Stimulated activated CD4-positive, alpha-beta T cell treated with anti-CD3 and anti-CD28 coated beads, TNF-alpha, amount 100 ng/mL, for 1 hour (primary cell): ENCODE measurements at places on chromosomes 11 and 22.

DNA sequence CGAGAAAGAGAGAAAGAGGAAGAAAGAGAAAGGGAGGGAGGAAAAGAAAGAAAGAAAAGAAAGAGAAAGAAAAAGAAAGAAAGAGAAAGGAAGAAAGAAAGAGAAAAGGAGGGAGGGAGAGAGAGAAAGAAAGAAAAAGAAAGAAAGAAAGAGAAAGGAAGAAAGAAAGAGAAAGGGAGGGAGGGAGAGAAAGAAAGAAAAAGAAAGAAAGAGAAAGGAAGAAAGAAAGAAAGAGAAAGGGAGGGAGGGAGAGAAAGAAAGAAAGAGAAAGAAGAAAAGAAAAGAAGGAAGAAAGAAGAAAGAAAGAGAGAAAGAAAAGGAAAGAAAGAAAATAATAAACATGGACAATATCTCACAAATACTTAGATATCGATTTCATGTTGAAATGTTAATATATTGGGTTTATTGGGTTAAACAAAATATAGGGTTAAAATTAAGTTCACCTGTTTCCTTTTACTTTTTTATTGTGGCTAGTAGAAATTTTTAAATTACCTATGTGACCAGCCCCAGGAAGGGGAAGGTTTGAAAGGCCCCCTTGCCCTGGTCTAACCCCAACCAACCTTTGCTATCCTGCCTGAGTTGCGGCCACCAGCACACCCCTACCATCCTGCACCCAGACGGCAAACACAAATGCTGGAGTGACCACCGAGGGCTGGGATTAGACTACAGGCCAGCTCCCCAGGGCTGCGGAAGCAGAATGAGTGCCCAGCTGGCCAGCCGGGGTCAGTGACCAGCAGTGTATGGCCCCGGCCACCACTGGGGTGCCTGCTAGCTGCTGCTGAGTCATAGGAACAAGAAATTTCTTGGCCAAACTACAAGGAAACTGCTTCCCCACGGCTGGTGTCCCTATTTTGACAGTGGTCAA lies 81.0 kb upstream of the FGF3 start:
- DNase-seq, result no peak

DNA sequence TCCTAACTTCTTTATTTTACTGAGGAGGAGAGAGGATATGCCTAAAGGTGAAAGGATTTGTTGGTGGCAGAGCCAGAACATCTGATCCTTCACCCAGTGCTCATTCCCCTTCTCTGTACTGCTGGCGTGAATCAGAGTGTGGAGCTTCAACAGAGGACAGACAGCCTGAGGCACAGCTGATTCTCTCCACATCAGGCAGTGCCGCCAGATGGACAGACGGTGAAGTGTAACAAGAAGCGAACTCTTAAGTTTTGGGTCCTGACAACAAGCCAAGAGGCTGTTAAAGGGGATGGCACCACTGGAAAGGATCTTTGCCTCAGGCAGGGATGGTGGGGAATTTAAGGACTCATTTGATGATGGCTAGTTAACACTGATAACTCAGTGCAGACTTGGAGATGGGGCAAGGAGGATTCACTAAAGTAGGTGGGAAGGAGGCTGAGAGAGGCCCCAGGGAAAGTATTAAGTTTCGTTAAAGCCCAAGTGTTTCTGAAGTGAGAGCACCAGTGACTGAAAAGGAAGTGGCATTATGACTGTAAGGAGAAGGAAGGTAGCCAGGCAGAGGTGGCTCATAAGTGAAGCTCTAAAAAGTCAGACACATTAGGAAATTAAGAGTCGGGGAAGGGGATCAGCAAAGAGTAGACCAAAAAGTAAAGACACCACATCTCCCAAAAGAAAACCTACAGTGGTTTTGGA lies 81.3 kb downstream of the CLPB start:
- no peak for DNase-seq

- no peak for DNase-seq
Observed at GRCh38 chr22:29555065-29555644, 1.6 kb upstream of the THOC5 start.

DNA sequence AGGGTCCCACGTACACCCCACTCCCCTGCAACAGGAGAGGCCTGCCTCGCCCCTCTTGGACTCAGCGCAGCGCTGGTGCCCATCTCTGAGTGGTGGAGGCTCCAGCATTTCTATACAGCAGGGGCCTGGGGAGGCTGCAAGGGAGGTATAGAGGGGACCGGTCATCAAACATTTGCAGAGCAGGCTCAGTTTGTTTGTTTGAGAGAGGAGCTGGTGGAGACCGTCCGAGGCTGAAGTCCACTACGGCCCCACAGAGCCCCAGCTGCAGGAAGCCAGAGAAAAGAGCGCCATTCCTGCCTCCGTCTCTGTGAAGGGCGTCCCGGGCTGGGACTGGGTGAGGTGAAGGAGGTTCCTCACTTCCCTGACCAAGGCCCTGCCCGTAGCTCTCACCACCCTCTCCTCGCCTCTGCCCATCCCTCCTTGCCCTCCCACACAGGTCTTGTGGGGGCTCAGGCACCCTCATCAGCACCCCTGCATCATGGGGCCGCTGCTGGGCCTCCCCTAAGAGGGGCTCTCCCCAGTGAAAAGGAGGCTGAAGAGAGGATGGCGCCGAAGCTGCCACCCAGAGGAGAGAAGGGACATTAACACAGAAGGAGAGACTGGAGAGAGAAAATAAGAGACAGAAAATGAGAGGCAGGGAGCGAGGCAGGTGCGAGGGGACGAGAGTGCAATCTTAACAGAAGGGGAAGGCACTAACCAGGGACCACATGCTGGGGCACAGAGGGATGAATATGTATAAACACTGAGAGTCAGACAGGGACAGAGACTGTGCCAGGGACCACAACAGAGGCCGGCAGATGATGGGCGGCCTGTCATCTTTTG lies 24.5 kb downstream of the RPUSD4 start:
- no peak for DNase-seq

- DNase-seq, result no peak
Observed at GRCh38 chr11:62542111-62542745, 4.4 kb downstream of the AHNAK start.

GRCh38 chr11:96267496-96268032 lies 75.4 kb downstream of the MAML2 start:
- no peak for DNase-seq
